ENCODE measurements at places on chromosomes 7 and 10. TPM values are rescaled to one million over a fixed set of nuclear protein-coding genes. Genes with fewer than 3 reads are reported as not detected.
A peak's percentile ranks its signal among the peaks of the same experiment; 100 is the strongest.

- no peak overlapping the region for H3K27ac ChIP-seq
- peaks cover 20% of the 10 kb centered on the region for H3K4me1 ChIP-seq
Observed at GRCh38 chr7:155804897-155805825, 7.1 kb downstream of the SHH start.

- H3K27me3 ChIP-seq = no peaks in the 10 kb centered on the region
- DNase-seq = no peak
- no peak overlapping the region for H3K27ac ChIP-seq
- no peaks in the 10 kb centered on the region for H3K36me3 ChIP-seq
Observed at GRCh38 chr10:124630551-124630950, 113.6 kb downstream of the FAM53B start.

DNA sequence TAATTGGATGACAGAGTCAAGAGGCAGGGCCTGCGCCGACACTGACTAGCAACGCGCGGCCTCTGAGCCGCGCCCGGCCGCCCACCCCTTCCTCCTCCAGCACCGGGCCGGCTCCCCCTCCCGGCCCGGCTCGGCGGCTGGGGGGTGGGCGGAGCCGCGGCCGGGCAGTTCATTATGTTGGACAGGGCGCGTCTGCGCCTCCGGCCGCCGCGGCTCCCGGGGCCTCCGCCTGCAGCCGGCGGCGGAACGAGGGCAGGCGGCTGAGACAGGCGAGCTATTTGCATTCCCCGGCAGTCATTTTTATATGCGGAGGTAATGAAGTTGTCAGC lies 106.7 kb downstream of the SNX10 start:
- H3K4me3 ChIP-seq = peak overlapping the region; percentile 53
- H3K27ac ChIP-seq = peak overlapping the region; percentile 81
- peaks cover 5% of the 10 kb centered on the region for H3K4me1 ChIP-seq
- no peaks in the 10 kb centered on the region for H3K36me3 ChIP-seq
- DNase-seq = peak; percentile 78

- H3K36me3 ChIP-seq = no peaks in the 10 kb centered on the region
- H3K4me3 ChIP-seq = no peak overlapping the region
- H3K4me1 ChIP-seq = no peaks in the 10 kb centered on the region
- H3K27ac ChIP-seq = no peak overlapping the region
- no peaks in the 10 kb centered on the region for H3K27me3 ChIP-seq
Observed at GRCh38 chr7:69422574-69422985, 175.7 kb upstream of the AUTS2 start.

DNA sequence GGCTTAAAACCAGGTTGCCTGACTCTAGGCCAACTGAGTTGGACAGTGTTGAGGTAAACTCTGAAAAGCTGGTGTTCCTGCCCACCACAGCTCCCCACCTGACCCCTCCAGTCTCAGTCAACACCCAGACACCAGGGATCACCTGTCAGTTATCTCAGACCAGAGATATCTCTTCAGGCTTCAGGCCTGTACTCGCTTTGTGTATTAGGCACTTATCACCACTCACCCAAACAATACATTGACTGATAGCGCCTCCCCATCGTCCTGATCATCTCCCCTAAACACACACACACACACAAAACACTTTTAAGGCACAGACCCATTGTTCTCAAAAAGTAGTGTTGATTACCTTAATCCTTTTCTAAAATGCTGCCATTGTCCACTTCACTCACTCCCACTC lies 111.5 kb downstream of the PLCE1 start:
- H3K27me3 ChIP-seq = no peaks in the 10 kb centered on the region
- no peak for DNase-seq
- H3K27ac ChIP-seq = no peak overlapping the region
- no peaks in the 10 kb centered on the region for H3K36me3 ChIP-seq
- H3K4me1 ChIP-seq = no peaks in the 10 kb centered on the region
- no peak overlapping the region for H3K4me3 ChIP-seq

The ATE1 gene
- polyA plus RNA-seq = 2.8 TPM

GRCh38 chr10:102870221-102870620 lies 951 bp downstream of the AS3MT start:
- H3K27me3 ChIP-seq = no peaks in the 10 kb centered on the region
- peak overlapping the region; percentile 34 for H3K4me3 ChIP-seq
- H3K4me1 ChIP-seq = no peaks in the 10 kb centered on the region

- H3K4me1 ChIP-seq = no peaks in the 10 kb centered on the region
- no peak for DNase-seq
- H3K27ac ChIP-seq = no peak overlapping the region
Observed at GRCh38 chr7:135929722-135930141, 47.4 kb downstream of the MTPN start.

- no peaks in the 10 kb centered on the region for H3K36me3 ChIP-seq
- no peak overlapping the region for H3K4me3 ChIP-seq
- H3K27ac ChIP-seq = no peak overlapping the region
- no peak for DNase-seq
- H3K27me3 ChIP-seq = no peaks in the 10 kb centered on the region
Observed at GRCh38 chr7:128108129-128108528, 76.9 kb upstream of the LRRC4 start.

GRCh38 chr10:91909117-91909677 lies at the start of gene FGFBP3:
Gene FGFBP3 (minus strand): TSS chr10:91909486. CDS start chr10:91908969, 517 bp downstream.
- no peak for DNase-seq
- no peaks in the 10 kb centered on the region for H3K36me3 ChIP-seq
- no peaks in the 10 kb centered on the region for H3K27me3 ChIP-seq
- H3K27ac ChIP-seq = peak within 1 kb of the TSS; percentile 44
- peaks cover 4% of the 10 kb centered on the region for H3K4me1 ChIP-seq

- H3K36me3 ChIP-seq = no peaks in the 10 kb centered on the region
- H3K4me3 ChIP-seq = no peak overlapping the region
- DNase-seq = no peak
- H3K27me3 ChIP-seq = no peaks in the 10 kb centered on the region
- no peaks in the 10 kb centered on the region for H3K4me1 ChIP-seq
- H3K27ac ChIP-seq = no peak overlapping the region
Observed at GRCh38 chr10:69696073-69696731, 66.2 kb downstream of the FAM241B start.

GRCh38 chr7:78071491-78072200 lies 273.1 kb downstream of the PHTF2 start:
- DNase-seq = no peak
- no peak overlapping the region for H3K4me3 ChIP-seq
- H3K4me1 ChIP-seq = no peaks in the 10 kb centered on the region
- no peak overlapping the region for H3K27ac ChIP-seq
- no peaks in the 10 kb centered on the region for H3K36me3 ChIP-seq

The DYDC2 gene
- 0.05 TPM for polyA plus RNA-seq

DNA sequence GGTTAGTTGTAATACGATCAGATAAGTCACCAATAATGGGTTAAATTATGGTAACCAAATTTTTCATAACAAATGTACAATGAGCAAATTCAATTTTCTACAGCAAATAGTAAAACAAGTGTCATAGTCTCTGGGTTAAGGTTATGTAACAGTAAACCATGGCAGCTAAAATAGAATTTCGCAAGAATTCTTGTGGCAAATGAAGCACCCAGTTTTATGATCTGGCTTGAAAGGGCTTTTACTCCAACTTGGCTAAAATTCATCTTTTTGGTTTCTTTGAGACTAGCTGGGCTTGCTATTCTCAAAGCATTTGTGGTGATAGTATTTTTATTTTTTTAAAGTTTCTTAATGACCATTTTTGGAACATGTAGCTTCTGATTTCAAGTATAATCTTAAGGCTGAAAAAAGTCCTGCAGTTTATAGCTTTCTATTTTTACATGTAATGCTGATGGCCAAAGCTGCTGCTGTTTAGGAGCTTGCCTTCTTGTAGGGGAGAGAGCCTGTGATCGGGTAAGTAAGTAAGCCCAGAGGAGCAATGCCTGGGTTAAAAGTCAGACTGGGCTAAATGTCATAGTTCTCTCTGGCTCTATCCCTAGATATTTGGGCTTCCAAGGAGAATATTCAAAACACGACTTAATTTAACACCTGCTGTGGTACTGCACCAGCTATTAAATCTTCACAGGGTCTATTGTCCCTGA lies 55.5 kb upstream of the SYPL1 start:
- no peaks in the 10 kb centered on the region for H3K36me3 ChIP-seq
- no peak for DNase-seq
- no peaks in the 10 kb centered on the region for H3K4me1 ChIP-seq
- H3K27ac ChIP-seq = no peak overlapping the region
- H3K27me3 ChIP-seq = no peaks in the 10 kb centered on the region

The SDK1 gene
- 15.1 TPM for polyA plus RNA-seq

- no peak overlapping the region for H3K27ac ChIP-seq
- H3K4me3 ChIP-seq = no peak overlapping the region
- no peaks in the 10 kb centered on the region for H3K27me3 ChIP-seq
- peak; percentile 36 for DNase-seq
- H3K4me1 ChIP-seq = no peaks in the 10 kb centered on the region
Observed at GRCh38 chr10:133131053-133131452, 29.0 kb upstream of the KNDC1 start.

DNA sequence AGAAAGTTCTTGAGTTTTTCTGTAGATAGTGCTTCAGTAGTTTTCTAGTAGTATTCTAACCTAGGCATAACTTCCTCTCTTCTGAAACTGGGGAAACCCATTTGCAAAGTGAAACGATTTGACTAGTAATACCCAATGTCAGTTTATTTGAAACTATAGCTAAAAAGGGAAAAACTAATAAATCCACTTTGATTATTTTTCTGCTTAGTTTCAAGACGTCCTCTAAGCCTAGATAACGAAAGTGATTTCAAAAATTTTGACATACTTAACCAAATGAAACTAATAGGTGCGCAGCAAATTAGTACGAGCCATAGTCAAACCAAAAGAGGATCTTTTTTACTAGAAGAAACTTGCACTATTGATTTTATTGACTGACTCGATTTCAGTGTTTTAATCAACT lies 9.8 kb upstream of the SP8 start:
- DNase-seq = no peak
- no peaks in the 10 kb centered on the region for H3K4me1 ChIP-seq
- H3K4me3 ChIP-seq = no peak overlapping the region
- H3K36me3 ChIP-seq = no peaks in the 10 kb centered on the region
- H3K27me3 ChIP-seq = peaks cover 26% of the 10 kb centered on the region
- no peak overlapping the region for H3K27ac ChIP-seq

DNA sequence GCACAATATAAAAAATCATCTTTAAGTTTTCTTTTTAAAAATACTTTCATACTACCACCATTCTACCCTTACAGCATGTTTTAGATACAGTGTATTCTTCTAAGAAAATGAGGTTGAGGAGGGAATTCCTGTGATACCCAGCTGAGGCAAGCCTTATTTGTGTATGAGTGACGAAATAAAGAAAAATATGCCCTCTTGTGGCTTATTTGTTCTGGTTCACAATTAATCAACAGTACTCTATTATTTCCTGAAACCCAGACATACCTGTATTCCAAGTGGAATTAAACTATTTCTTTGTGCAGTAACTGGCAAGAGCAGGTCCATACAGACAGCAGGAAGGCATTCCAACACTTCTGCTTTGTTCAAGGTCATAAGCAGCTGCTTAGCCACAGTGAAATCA lies 4.5 kb upstream of the SEMA3D start:
- H3K27me3 ChIP-seq = no peaks in the 10 kb centered on the region
- no peak overlapping the region for H3K27ac ChIP-seq
- no peak for DNase-seq
- H3K4me1 ChIP-seq = no peaks in the 10 kb centered on the region
- no peak overlapping the region for H3K4me3 ChIP-seq

DNA sequence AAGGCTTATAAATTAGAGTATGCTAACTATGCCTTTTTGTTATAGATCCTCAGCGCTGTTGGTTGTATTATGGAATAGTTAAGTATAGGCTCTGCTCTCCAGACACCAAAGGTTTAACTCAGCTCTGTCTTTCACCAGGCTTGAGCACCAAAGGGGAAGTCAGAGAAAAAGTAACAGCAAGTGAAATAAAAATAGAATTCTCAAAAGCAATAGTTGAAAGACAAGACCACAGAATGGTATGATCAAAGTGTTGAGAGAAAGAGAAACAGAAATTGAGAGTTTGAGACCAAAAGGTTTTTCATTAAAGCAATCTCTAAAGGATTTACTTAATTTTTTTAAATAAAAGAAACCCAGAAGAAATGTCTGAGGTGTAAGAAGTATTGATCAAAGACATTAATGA lies 529.8 kb upstream of the C7orf33 start:
- no peak for DNase-seq
- no peaks in the 10 kb centered on the region for H3K4me1 ChIP-seq
- no peak overlapping the region for H3K4me3 ChIP-seq
- no peaks in the 10 kb centered on the region for H3K27me3 ChIP-seq
- H3K27ac ChIP-seq = no peak overlapping the region

- no peak for DNase-seq
- no peaks in the 10 kb centered on the region for H3K36me3 ChIP-seq
- H3K4me1 ChIP-seq = no peaks in the 10 kb centered on the region
- H3K4me3 ChIP-seq = no peak overlapping the region
Observed at GRCh38 chr10:3542185-3542611, 242.8 kb downstream of the KLF6 start.

DNA sequence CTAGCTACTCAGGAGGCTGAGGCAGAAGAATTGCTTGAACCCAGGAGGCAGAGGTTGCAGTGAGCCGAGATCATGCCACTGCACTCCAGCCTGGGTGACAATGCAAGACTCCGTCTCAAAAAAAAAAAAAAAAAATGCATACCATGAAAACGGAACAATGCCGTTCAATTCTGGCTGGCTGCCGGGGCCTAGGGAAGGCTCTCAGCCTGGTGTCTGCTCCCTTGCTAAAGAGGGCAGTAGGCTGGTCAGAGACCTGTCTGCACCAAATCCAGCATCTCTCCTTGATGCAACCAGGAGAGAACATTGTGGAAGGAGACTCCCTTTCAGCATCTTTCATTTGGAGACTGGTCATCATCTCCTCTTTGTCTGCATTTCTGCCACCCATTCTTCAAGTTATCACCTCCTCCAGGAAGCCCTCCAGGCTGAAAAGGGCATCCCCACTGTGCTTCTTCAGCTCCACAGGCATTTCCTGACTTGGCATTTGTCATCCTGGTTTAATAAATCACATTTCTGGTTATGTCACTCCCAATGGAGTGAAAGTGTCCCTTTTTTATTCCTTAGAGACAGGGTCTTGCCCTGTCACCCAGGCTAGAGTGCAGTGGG lies 24.7 kb downstream of the MYL10 start:
- H3K27me3 ChIP-seq = no peaks in the 10 kb centered on the region
- H3K4me1 ChIP-seq = no peaks in the 10 kb centered on the region

GRCh38 chr7:143299346-143299745 lies 11.2 kb downstream of the CASP2 start:
- H3K36me3 ChIP-seq = peaks cover 19% of the 10 kb centered on the region
- H3K27ac ChIP-seq = no peak overlapping the region
- DNase-seq = no peak
- no peak overlapping the region for H3K4me3 ChIP-seq

The PITX3 gene
- polyA plus RNA-seq = not detected

- no peak overlapping the region for H3K4me3 ChIP-seq
- H3K36me3 ChIP-seq = no peaks in the 10 kb centered on the region
- H3K27ac ChIP-seq = no peak overlapping the region
- DNase-seq = no peak
- no peaks in the 10 kb centered on the region for H3K4me1 ChIP-seq
Observed at GRCh38 chr7:99253369-99253768, 19.3 kb upstream of the MYH16 start.

The ZNF37A gene
- polyA plus RNA-seq = 7.7 TPM

The MAP3K8 gene
- polyA plus RNA-seq = 13.0 TPM
